Right renal pelvis (tissue), 4 donors: ENCODE measurements at places on chromosomes 2 and 18.

- no peak for DNase-seq
These were observed 1.8 kb upstream of the CCDC68 start for GRCh38 chr18:54961016-54961423.

DNA sequence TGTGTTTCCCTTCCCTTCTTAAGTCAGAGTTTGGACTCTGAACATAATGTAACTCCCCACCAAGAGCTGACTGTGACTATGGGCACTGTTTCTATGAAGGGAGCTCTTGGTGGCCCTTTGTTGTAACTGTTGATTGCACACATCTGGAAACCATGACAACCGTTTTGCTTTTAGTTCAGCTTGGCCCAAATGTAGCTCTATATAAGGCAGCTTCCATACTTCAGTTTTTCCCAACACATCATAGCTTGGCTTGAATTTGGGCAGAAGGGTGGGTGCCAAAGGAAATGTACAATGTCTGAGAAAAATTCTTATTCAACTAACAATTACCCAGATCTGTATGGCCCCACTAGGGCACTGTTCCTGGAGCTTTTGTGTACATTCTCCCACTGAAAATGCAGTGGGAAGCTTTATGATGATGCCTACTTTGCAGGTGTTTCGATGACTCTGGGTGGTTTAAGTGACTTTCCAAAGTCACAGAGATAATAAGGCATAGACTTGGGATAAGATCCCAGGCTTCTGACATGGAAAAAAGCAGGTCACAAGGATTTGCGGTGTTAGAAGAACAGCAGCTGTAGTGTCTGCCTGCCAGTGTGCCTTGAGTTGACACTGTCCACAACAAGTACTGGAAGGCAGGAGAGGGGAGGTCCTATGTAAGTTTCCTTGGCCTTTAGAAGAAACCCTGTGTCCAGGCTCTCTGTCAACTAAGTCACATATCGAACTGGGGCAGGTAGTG, 2.4 kb upstream of the CETN1 start:
- DNase-seq: no peak

GRCh38 chr2:144331674-144332355, 188.1 kb downstream of the ZEB2 start:
- DNase-seq: peak; percentile 74

GRCh38 chr18:64405161-64405560, 256.3 kb upstream of the LINC00305 start:
- no peak for DNase-seq

- no peak for DNase-seq
These were observed 25.3 kb downstream of the IL1F10 start for GRCh38 chr2:113092864-113093612.

DNA sequence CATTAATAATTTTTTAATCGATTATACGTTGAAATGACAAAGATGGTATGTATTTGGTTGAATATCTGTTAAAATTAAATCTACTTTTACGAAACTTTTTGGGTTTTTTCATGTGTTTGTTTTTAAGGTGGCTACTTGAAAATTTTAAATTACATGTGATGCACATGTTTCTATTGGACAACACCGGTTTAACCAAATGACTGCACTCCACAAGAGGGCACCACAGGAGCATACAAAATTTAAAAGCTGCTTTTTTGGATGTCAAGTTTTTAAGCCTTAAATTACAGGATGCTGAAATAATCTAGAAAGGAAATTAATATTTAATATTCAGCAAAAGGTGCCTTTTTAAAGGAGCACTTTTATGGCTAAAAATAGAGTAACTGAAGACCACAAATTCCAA, 98.7 kb downstream of the ACVR1 start:
- DNase-seq: peak; percentile 38

DNA sequence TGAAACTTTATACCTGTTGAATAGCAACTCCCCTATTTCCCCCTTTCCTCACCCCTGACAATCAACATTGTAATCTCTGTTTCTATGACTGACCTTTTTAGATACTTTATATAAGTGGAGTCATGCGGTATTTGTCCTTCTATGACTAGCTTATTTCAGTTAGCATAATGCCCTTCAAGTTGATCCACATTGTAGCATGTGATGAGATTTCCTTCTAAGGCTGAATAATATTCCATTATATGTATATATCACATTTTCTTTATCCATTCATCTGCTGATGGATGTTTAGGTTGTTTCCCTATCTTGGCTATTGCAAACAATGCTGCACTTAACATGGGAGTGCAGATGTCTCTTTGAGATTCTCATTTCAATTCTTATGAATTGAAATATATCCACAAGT, 9.5 kb downstream of the FASTKD2 start:
- DNase-seq: no peak

DNA sequence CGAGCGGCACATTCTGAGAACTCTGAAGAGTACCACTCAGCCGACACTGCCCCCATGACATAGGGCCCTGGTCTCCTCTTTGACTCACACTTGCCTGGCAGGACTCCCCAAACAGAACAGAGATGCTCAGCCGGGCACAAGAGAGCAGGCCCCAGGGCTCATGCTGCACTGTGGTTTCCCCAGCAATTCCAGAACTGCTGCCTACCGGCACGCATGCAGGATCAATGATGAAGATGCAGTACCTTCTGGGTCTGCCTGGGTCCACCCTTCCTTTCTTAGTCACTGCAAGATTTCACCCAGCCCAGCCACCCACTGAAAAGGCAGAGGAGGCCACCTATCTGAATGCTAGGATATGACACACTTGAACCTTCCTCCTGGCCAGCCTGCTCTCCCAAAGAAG, 49.4 kb downstream of the BCL11A start:
- DNase-seq: no peak

DNA sequence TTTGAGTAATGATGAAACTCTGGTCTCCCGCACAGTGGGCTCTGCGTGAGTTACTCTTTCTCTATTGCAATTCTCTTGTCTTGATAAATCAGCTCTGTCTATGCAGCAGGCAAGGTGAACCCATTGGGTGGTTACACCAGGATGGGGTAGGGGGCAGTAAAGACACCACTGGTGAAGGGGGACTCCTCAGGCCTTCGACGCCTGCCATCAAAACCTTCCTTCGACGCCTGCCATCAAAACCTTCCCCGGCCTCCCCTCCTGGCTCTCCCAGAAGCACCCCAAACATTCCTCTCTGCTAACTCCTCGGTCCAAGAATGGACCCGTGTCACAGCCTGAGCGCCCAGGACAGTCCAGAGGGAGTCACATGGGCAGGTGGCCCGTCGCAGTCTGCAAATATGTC, 4.8 kb upstream of the STARD7 start:
- no peak for DNase-seq

- DNase-seq: no peak
These were observed 4.6 kb upstream of the IER3IP1 start for GRCh38 chr18:47180765-47181164.

DNA sequence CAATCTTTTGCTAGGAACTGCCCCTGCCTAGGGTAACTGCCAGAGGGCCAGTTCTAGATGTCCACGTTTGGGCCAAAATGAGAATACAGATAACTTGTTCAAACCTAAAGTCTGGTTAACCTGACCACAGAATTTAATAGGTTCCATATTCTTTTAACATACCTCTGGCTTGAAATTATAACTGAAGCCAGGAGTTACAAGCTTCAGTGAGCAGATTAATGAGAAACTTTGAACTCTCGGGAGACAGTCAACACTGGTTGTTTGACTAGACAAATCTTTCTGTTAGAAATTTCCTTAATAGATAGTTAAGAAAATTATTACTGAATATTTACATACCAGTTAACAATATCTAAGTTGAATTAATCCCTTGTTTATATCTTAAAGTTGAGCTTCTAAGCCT, 110.0 kb upstream of the KLF7 start:
- DNase-seq: no peak

- DNase-seq: no peak
These were observed 108.1 kb upstream of the ACAA2 start for GRCh38 chr18:49921318-49921985.

DNA sequence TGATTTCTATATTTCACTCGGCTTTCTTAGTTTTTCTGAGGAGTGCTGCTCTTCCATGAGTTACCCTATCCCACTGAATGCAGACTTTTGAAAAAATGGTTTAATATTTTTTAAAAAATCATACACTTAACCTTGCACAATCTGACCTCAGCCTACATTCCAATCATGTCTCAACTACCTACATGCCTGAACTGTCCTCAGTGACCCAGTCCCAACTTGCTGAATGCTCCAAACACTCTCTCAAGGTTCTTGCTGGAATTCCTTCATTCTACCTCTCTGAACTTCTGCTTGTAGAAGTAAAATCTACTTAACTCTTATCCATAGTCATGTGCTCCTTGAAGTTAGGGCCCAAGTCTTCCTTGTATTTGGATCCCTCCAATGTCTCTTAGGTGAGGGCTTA, 181.6 kb downstream of the XIRP2 start:
- DNase-seq: no peak

DNA sequence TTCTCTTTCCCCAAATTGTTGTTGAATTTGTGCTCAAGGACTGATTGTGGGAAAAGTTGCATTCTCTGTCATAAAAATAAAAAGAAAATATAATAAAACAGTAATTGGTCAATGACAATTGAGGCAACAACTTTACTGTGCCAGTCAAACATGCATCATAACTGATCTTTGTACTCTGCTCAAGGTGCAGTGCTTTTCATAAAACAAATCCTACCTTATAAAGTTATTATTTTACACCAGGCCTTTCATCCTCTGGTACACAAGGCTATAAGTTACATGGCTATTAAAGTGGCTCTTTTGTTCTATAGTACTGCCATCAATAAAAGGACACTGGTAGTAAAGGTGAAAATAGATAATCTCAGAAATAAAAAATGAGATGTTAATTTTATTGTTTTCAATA, 761.9 kb downstream of the SATB2 start:
- no peak for DNase-seq

- no peak for DNase-seq
These were observed 293.0 kb downstream of the LRATD1 start for GRCh38 chr2:14925471-14925870.

DNA sequence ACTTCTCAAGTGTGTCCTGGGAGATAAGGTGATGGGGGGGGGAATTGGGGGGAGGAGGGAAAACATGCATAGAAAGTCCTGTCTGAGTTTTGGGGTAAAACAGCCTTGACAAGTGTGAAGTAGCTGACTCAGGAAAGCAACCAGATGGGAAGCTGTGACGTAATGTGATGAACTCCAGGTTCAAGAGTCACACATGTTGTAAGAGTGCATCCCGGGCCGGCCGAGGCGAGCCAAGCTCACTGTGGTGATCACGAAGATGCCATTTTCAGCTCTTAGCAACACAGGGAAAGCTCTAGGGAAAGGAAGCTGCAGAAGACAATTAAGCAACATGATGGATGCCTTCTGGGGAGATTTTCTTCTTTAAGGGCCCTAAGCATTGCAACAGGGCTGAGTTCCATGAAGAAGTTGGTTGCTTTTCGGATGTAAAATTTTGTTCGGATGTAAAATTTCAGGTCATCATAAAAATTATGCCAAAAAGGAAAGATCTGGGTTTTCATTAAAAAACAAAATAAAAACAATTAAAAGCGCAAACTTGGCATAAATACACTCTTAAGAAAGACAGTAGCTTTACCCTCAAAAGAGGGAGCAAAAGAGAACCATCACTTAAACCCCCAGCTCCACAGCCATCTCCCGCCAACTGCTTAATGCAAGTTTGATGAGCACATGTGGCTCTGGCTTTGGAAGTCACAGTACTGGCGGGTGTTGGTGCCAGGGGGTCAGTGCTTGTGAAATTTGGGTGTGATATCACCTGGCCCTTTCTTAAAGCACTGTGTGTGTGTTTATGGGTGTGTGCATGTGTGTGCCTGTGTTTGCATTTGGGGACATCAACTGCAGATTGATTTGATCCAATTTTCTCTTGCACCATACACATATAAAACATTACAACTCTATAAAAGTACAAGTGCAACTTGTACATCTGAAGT, 19.1 kb downstream of the SERTAD2 start:
- no peak for DNase-seq

DNA sequence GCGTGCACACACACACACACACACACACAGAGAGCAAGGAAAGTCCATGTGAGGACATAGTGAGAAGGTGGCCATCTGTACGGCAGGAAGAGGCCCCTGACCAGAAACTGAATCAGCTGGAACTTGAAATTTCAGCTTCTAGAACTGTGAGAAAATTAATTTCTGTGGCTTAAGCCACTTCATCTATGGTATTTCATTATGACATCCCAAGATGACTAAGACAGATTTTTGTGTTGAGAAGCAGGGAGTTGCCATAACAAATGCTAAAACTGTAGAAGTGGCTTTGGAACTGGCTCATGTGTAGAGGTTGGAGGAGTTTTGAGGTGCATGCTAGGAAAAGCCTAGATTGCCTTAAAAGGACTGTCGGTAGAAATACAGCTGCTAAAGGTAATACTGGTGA, 63.4 kb upstream of the ZBTB7C start:
- no peak for DNase-seq

GRCh38 chr2:178229927-178230326, 35.6 kb downstream of the OSBPL6 start:
- no peak for DNase-seq

- DNase-seq: no peak
These were observed 41.5 kb upstream of the MC4R start for GRCh38 chr18:60413944-60414547.

GRCh38 chr2:49167131-49167530, 12.8 kb upstream of the FSHR start:
- DNase-seq: no peak

- DNase-seq: peak; percentile 71
These were observed 30.7 kb upstream of the KLHL14 start for GRCh38 chr18:32803568-32803967.

GRCh38 chr2:46296216-46296839, 879 bp upstream of the EPAS1 start:
- no peak for DNase-seq

- no peak for DNase-seq
These were observed 286.2 kb downstream of the ARL6IP6 start for GRCh38 chr2:153004627-153005026.

- no peak for DNase-seq
These were observed 533.7 kb upstream of the TNP1 start for GRCh38 chr2:217393585-217394032.

GRCh38 chr18:36974686-36975085, 145.8 kb downstream of the KIAA1328 start:
- no peak for DNase-seq

DNA sequence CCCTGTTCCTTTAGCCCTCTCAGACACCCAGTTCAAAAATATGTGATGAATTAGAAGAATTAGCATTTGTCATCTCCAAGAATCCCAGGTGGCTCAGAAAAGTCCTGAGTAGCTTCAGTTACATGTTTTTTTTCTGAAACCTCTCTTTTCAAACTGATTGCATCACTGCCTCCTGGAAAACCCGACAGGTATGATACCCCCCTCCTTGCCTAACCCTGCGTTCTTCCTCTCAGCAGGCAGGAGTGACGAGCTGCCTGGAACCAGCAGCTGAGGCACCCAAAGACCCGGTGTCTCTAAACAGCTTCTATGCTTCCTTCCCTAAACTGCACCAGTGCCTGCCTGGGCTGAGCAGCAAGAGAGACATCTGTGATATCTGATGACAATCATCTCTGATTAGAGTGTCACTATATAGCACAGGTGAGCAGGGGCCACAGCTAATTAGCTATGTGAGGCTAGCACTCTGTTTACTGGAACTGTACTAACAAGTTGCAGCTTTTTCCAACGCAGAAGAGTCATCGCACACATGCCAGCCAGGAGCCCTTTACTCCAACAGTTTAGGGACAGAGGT, 376.4 kb upstream of the ATP5MC3 start:
- no peak for DNase-seq

GRCh38 chr2:203327582-203327900, 653 bp upstream of the ABI2 start:
- peak; percentile 18 for DNase-seq

GRCh38 chr2:136013955-136014354, 28.5 kb upstream of the DARS1 start:
- DNase-seq: no peak
